ENCODE measurements at places on chromosomes 7 and 10.

DNA sequence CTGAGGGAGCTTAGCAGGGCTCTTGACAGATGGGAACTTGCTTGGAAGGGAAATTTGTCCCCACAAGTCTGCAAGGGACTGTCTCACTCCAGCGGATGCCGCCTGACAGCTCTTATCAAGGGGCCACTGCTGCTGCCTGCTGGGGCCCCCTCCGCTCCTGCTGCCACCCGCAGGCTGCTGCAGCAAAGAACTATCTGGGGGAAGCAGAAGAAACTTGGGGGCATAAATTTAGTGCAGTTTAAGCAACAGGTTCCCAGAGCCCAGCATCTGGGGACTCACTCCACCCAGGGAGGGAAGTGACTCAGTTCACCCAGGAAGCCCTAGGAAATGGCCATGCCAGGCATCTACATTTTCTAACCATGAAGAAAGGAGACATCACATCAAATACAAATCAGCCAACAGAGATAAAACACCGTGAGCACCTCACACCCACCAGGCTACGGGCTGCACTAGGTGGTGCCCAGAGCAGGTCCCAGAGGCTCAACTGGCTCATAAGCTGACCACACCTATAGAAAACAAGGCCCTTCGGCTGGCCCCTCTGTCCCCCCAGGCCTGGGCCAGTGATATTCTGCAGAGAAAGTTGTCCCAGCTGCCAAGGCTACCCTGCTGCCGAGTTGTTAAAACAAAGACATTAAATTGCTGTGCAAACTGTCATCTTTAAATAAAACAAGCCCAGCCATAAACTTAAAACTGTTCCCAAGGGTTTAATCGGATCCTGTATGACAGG, 3.7 kb downstream of the RGS10 start:
- no peak for DNase-seq

- no peak for DNase-seq
These were observed 277.4 kb downstream of the PARD3 start for GRCh38 chr10:34537629-34538231.

DNA sequence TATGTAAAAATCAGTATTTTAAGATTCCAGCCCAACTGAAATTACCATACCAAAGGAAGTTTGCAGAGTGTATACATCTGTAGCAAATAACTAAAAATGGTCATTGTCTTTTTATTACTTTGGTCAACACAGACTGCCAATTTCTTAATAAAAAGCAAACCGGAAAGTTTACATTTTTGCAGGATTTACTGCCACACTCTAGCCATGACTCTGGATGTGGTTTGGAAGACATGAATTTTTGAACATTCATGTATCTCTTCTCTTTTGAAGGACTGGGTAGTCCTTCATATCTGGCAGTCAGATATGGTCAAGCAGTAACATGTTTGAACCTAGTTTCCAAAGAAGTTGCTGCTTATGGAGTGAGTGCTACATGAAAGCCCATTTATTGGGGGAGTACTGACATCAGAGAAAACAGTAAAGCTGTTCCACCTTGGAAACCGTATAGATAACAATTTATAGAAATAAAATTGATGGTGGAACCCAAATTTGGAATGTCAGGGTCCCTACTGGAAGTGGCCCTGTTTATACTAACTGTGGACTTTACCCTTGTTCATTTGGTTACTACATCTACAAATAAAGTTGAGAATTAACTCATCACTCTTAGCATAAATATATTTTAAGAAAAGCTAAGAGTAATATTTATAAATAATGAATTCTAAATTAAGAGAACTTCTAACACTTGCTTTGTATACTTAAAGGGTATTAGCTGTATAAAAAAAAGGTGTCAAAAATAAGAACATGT, 84.6 kb downstream of the ZMYND11 start:
- no peak for DNase-seq

DNA sequence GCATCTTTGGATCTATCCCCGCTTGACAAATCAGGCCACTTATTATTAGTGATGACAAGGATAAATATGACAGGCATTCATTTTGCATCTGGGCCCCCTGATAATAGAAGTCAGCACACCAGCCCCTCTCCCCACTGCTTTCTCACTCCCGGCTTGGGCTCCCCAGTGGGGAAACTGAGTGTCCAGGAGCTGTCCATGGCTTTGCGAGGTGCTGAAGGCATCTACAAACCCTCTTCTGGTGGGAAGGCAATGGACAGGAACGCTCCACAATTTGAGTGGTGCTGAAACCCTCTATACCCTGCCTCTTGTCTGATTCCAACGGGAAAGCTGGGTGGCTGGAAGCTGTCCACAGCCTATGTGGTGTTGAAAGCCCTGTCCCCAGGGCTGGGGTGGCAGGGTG, 61.7 kb upstream of the PCBD1 start:
- no peak for DNase-seq

GRCh38 chr10:73589563-73590126, 1.5 kb downstream of the USP54 start:
- DNase-seq: peak; percentile 21

Measured in RCC 7860 (cell line).